ENCODE measurements at places on chromosomes 7 and 10. TPM values are rescaled to one million over a fixed set of nuclear protein-coding genes. Genes with fewer than 3 reads are reported as not detected.

GRCh38 chr10:629186-629998 lies 60.1 kb downstream of the DIP2C start:
- no peak for DNase-seq

GRCh38 chr10:85597006-85597405 lies 769.6 kb downstream of the GRID1 start:
- no peak for DNase-seq

DNA sequence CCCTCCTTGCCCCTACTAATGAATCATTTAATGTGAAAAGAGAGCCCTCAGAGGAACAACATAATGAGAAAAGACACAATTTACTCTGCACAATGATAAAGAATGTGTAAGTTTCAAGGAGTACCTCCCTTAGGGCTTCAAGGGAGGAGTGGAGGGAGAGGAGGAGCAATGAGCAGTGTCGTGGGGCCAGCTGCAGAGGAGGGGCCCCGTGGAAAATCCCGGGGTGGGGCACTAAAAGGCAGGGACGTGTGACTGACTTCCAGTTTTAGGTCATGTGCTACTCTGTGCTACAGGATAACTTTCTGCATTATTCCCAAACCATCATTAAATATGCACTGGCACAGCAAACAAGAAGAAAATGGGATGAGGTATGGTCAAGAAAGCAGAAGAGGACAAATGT lies 108.1 kb downstream of the ANLN start:
- no peak for DNase-seq

GRCh38 chr7:80330434-80330833 lies 181.4 kb downstream of the GNAT3 start:
- DNase-seq = no peak

DNA sequence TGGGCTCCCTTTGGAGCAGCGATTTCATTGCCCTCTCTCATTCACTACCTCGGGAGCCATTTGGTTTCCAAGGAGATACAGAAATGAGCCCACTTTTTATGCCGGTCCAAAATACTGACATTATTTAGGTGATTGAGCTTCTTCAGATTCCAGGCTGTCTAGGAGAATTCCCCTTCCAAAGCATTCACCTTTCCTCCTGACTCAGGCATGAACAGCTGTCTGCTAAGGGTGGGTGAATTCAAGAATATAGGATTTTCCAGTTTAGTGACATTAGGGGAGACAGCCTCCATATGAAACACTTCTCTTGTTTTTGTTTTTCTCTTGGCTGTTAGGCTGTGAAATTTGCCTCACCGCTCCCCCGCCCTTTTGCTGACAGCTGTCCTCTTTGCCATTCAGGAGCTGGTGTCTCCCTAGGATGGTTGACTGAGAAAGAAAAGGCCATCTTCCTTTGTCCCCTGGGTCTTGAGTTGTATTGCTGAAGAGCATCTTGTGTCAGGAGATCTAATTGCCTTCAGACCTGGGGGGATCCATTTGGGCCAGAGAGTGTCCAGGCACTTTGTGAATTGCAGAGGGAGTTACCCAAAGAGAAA lies 56.7 kb downstream of the LRRC4 start:
- no peak for DNase-seq

DNA sequence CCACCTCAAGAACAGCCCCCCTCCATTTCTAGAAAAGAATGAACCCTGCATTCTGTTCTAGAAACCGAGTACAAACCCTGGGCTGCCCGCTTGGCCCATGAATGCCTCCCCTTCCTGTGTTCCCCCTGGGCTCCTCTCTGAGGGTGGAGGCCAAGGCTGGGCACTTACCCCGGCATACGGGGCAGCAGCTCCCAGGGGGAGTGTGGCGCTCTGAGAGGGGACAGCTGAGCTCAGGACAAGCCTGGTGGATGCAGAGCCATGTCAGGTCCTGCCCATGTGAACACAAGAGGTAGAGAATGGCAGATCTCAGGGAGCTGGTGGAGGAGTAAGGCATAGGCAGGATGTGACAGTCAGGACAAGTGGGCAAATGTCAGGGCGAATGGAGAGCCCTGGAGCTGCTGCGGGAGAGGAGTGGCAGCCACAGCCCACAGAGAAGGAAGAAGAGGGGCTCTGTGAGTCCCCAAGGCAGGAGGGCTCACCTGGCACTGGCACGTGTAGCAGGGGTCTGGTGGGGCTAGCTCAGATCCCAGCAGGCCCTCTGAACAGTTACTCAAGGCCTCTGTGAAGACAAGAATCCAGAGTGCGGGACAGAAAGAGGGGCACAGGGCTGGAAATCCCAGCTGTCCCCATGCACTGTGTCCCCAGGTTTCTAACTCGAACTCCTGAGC lies 18.9 kb downstream of the ATP6V1F start:
- DNase-seq = peak; percentile 42

GRCh38 chr10:43685744-43686143 lies 37.1 kb upstream of the ZNF32 start:
- DNase-seq = no peak

DNA sequence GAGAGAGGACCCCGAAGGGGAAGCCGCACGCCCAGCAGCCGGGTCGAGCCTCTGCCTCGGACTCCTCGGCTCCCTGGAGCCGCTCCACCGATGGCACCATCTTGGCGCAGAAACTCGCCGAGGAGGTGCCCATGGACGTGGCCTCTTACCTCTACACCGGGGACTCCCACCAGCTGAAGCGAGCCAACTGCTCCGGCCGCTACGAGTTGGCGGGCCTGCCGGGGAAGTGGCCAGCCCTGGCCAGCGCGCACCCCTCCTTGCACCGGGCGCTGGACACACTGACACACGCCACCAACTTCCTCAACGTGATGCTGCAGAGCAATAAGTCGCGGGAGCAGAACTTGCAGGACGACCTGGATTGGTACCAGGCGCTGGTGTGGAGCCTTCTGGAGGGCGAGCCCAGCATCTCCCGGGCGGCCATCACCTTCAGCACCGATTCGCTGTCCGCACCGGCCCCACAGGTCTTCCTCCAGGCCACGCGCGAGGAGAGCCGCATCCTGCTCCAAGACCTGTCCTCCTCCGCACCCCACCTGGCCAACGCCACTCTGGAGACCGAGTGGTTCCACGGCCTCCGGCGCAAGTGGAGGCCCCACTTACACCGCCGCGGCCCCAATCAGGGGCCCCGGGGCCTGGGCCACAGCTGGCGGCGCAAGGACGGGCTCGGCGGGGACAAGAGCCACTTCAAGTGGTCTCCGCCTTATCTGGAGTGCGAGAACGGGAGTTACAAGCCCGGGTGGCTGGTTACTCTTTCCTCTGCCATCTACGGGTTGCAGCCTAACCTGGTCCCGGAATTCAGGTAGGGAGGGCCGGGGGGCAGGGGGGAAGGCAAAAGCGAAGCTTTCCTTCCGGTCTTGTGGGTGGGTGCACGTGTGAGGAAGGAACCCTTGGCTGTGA lies 973 bp downstream of the GPR158 start:
- no peak for DNase-seq

GRCh38 chr10:663831-664251 lies 25.6 kb downstream of the DIP2C start:
- DNase-seq = no peak

GRCh38 chr10:7622969-7623368 lies 43.8 kb downstream of the ITIH5 start:
- no peak for DNase-seq

- no peak for DNase-seq
These were observed 220.6 kb downstream of the CCDC3 start for GRCh38 chr10:12780634-12781601.

GRCh38 chr7:26145238-26145637 lies 6.8 kb upstream of the NFE2L3 start:
- DNase-seq = no peak

The PTPN20 gene
- total RNA-seq = 0.61 TPM

The HMX3 gene
- not detected for total RNA-seq

The HOXA11 gene
- not detected for total RNA-seq

The LRRN3 gene
- 101 TPM for total RNA-seq

The TRRAP gene
- total RNA-seq = 49.6 TPM

The NPTX2 gene
- total RNA-seq = not detected

The CFAP69 gene
- 0.53 TPM for total RNA-seq

Data from CD8-positive, alpha-beta memory T cell (primary cell).